Activated naive CD4-positive, alpha-beta T cell treated with Interleukin-2 at 50 U/mL for 16 hours (primary cell): ENCODE measurements at places on chromosomes 1 and 21.

GRCh38 chr1:156751451-156751756, at the start of gene HDGF:
Gene HDGF (minus strand): TSS chr1:156751675. CDS start chr1:156751429, 246 bp downstream.
- DNase-seq: no peak

- no peak for DNase-seq
Observed at GRCh38 chr1:27011058-27011764, 1.4 kb downstream of the TENT5B start.

DNA sequence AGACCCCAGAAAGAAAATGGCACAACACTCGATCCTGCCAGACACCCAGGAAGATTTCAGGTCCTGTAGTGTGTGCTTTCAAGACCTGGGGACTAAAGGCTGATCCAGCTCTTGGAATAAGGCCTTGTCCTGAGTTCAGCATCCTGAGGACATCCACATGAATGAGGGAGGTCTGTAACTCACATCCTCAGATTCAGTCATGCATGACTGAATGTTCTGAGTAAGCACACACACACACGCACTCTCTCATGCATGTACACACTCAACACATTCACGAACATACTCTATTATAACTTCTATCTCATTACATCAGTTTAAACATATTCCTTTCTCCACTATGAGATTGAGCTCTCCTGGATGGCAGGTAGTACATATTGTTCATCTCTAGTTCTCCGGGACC, 273.4 kb upstream of the BEND5 start:
- DNase-seq: no peak

DNA sequence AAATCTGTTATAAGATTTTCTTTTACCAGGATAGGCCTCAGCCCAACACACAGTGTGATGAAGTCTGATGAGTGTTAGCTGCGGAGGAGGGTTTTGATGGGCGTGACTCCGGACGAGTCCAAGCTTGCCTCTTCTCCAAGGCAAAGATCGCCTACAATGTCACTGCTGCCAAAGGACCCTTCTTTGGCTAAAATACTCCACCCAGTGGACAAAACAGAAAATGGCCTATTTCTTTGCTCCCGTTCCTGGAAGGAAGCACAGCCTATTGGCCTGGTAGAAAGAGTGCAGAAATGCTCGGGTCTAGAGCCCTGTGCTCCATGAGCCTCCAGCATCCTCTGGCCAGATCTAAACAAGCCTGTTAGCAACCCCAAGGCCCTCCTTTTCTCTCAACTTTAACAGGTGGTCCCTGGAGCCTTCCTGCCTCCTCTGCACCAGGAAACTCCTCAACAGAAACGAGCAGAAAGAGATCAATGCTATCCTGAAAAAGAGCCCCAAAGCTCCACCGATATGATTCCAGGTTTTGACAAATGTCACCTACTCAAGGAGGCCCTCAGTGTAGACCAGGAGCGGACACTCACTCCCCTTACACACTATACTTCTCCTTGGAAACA, 3.4 kb upstream of the CASQ2 start:
- no peak for DNase-seq

DNA sequence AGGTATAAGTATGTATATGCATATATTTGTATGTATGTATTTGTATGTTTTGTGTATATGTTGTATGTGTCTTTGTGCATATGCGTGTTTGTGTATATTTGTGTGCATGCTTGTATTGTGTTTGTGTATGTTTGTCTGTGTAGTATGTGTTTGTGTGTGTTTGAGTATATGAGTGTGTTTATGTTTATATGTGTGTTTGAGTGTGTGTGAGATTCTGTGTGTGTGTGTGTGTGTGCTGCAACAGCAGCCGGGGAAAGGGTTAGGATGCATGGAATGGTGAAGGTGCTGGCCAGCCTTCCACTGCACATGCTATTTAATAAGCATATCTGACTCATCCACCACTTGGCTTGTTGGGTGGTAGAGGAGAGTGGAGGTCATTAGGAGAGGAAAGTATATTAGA, 46.6 kb upstream of the RAB4A start:
- no peak for DNase-seq

GRCh38 chr1:44418022-44418673, 13.1 kb downstream of the RNF220 start:
- no peak for DNase-seq

DNA sequence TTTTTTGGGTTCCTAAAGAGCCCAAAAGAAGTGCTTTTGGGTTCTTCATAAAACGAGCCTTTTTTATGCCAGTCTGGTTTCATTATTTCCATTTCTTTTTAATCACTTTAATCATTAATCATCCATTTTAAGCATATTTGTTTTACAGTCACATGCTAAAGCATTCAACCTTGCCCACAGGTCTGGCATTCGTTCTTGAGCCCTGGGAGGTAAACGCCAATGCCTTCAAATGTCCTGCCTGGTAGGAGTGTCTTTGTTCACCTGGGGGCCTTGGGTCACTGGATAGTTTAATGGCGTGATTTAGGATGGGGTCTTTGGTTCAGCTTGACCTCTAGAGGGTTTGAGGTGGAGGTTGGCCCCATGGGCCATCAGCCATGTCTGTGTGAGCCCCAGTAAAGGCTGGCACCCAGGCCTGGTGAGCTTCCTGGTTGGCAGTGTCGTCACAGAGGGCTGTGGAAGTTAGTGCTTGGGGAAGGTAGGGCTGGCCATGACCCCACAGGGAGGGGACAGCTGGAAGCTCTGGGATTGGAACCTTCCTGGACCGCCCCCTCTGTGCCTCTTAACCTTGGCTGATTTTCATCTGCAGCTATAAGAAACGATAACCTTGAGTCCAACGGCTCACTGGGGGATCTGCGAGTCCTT, 20.2 kb downstream of the C1orf174 start:
- DNase-seq: no peak

- no peak for DNase-seq
Observed at GRCh38 chr1:2203671-2204414, 9.3 kb upstream of the FAAP20 start.

GRCh38 chr1:108585313-108585712, 25.4 kb downstream of the EEIG2 start:
- DNase-seq: no peak

- DNase-seq: no peak
Observed at GRCh38 chr1:240399381-240399780, 212.6 kb downstream of the GREM2 start.

- DNase-seq: no peak
Observed at GRCh38 chr1:40094466-40095110, 2.5 kb downstream of the PPT1 start.

DNA sequence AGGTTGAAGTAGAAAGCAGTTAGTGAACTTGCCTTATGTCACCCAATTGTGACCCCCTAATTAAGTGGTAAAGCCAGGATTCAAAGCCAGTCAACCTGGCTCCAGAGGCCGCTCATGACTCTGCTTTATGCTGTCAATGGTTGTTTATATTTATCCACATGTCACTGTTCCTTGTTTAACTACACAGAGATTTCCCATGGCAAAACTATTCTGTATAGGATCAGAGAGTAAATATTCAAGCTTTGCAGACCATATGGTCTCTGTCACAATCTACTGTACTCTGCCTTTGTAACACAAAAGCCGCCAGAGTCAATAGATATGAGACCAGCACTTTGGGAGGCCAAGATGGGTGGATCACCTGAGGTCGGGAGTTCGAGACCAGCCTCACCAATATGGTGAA, 371.7 kb upstream of the PTBP2 start:
- DNase-seq: no peak

- no peak for DNase-seq
Observed at GRCh38 chr21:41011098-41011731, 156.7 kb upstream of the BACE2 start.

GRCh38 chr1:95388031-95388430, 154.0 kb downstream of the RWDD3 start:
- DNase-seq: no peak

DNA sequence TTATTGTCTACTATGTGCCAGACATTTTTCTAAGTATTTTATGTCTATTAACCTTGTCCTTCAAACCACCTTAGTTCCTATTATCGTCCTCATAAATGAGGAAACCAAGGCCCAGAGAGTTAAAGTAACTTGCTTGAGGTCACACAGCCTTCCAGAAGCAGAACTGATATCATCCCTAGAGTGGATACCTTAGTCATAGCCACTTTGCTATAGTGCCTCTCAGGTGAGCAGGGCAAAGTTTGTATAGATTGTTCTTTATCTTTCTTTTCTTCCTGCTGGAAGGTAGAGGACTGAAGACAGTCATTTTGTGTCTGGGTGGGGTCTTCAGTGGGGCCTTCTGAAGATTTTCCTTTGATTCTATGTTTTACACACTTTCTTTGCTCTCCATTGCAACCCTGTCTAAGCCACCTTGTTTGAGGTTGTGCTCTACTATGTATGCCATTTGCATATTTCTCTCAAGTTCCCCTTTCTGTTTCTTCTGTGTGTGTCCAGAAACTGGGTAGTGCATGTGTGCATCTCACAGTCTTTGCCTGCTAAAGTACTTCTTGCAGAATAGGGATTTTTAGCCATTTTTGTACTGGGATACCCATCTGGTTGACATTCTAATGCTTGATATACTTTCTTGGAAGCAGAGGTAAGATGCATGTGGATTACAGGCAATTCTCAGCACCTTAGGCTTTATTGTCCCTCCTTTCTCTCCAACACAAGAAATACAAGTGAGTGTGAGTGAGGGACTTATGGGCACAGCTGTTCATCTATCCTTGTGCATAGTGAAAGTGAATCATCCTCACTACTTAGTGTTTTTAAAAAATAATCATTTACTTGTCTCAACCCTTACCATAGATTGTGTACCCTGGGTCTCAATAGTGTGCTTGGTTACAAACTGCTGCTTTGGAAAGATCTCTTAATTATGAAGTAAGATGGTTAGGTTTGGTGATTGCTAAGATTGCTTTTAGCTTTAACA, 207.6 kb upstream of the HMCN1 start:
- no peak for DNase-seq

GRCh38 chr1:180229483-180230415, at the start of gene LHX4:
Gene LHX4 (plus strand): TSS chr1:180230264. CDS start chr1:180230530, 266 bp downstream.
- peak; percentile 18 for DNase-seq

DNA sequence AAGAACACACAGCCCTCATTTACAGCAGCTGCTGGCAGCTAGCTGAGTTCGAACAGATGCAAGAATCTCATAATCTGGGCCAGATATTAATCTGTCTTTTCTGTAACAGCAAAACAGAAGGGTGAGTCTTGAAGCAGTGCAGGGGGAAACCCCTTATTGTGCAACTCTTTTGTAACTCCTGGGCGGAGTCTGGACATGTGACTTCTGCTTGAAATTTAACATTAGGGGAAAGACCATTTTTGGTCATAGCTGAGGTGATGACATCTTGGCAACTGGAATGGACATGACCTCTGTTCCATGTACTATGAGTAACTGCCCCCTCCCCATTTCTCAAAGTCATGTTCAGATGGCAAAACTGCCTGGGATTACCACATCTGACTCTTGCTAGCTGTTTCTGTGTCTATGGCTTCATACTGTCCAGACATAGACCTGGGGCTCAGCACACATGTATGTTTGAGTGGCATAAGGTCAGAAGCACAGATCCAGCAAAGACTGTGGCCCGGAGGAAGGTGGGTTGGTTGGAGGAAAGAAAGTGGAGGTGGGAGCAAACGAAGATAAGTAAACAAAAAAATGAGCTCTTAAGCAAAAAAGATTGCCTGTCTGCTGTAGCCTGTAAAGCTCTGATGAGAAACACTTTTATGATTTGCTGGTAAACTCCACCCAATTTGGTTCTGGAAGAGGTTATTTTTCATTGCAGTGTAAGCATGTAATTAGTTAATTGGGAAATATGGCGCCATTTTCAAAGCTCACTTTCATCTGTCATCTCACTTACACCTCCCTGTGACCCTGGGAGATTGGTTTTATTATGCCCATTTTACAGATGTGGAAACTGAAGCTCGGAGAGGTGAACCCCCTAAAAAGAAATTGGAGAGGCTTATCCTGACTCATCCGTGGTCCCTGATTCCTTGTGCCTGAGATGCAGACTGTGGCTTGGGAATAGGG, 26.1 kb downstream of the ETS2 start:
- DNase-seq: peak; percentile 36

- no peak for DNase-seq
Observed at GRCh38 chr1:19010503-19010902, 54.0 kb upstream of the IFFO2 start.

DNA sequence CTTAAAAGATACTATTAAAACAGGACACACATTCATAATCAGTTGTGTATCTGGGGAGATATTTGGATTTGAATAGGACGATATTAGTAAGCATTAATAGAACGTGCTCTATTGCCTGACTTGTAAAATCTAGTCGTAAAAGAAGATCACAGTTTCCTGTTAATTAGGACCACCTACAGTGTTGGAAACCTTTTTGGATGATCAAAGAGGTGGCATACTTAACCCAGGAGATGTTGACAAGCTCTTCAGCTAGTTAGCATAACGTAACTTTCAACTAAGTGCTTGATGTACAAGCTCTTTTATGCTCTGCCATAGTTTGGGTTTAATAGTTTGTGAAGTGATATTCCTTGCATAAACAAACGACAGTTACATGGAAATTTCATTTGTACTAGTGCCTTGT, 293.3 kb upstream of the NR5A2 start:
- no peak for DNase-seq

- no peak for DNase-seq
Observed at GRCh38 chr1:78436961-78437360, 53.8 kb upstream of the PTGFR start.

- no peak for DNase-seq
Observed at GRCh38 chr1:147736883-147737282, 23.5 kb downstream of the GJA5 start.

GRCh38 chr1:37035014-37035691, 838 bp upstream of the GRIK3 start:
- no peak for DNase-seq

- no peak for DNase-seq
Observed at GRCh38 chr1:3073489-3074296, 4.7 kb downstream of the PRDM16 start.

- DNase-seq: no peak
Observed at GRCh38 chr1:178143730-178144690, 50.1 kb downstream of the RASAL2 start.
